ENCODE measurements at places on chromosomes 1 and 21. TPM values are rescaled to one million over a fixed set of nuclear protein-coding genes. Genes with fewer than 3 reads are reported as not detected.

DNA sequence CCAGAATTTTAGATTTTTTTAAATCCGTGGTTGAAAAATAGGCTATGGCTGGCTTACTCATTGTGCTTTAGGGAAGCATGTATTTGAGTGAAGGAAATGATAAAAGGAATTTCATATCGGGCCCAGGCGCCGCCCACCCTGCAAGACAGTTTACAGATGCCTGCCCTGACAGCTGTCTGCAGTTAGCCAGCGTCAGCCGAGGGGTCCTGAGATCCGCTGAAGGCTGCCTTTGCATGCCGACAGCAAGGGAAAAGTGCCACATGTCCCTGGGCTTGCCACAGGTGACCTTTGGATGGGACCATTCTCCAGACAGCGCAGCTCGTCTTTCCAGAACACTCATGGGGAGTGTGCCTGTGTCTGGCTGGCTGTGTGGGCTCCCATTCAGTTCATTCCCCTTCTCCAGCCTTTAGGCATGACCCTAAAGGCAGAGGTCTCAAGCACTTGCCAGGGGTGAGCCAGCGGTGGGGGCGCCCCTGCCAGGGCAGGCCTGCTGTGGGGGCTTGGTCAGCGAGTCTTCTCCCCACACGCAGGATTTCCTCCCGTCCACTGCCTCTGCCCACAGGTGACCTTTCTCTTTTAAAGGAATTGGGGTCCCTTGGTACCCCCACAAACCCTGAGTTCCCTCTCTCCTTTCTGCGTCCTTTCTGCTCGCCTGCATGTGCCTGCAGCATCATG lies 46.1 kb upstream of the TRAPPC10 start:
- H3K4me1 ChIP-seq = peaks cover 7% of the 10 kb centered on the region
- no peaks in the 10 kb centered on the region for H3K27me3 ChIP-seq
- H3K36me3 ChIP-seq = peaks cover 24% of the 10 kb centered on the region
- no peak for DNase-seq
- no peak overlapping the region for H3K4me3 ChIP-seq

GRCh38 chr1:28517649-28517999 lies 11.8 kb downstream of the RCC1 start:
- H3K4me1 ChIP-seq = peaks cover 47% of the 10 kb centered on the region
- H3K27ac ChIP-seq = peak overlapping the region; percentile 92
- no peaks in the 10 kb centered on the region for H3K27me3 ChIP-seq
- DNase-seq = no peak
- peaks cover 27% of the 10 kb centered on the region for H3K36me3 ChIP-seq

- peaks cover 9% of the 10 kb centered on the region for H3K4me1 ChIP-seq
- peaks cover 4% of the 10 kb centered on the region for H3K27me3 ChIP-seq
- no peaks in the 10 kb centered on the region for H3K36me3 ChIP-seq
- no peak overlapping the region for H3K27ac ChIP-seq
- H3K4me3 ChIP-seq = no peak overlapping the region
Observed at GRCh38 chr1:147757015-147757990, 3.1 kb downstream of the GJA5 start.

DNA sequence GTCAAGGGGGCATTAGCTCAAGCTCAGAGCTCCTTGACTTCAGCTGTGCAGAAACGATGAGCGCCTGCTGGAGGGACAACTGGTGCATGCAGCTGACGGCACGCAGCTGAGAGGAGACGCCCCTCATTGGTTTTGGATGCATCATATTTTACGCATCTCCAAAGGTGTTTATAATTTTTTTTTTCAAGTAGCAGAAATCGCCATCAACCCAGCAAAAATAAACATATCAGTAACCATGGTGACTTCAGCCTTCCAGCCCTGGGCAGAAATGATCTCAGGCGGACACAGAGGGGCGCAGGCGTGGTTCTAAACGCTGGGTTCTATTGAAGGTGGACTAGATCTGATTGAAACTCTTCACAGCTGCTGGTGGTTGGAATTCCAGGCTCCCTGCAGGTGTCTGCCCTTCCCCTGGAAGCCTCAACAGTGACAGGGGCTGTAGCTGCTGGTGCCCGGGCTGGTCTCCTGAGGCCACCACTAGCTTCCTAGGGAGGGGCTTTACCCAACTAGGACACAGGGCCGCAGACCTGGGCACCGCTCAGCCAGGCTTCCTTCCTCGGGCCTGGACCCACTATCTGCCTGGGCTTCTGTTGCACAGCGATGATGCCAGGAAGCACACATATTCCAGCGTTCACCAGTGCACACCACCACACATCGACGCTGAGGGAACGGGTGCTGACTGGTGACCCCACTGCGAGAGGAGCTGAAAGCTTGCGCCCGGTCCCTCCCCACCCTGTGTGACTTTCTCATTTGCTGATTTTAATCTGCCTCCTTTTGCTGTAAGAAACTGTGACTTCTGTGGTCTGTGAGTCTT lies 63.7 kb upstream of the ABCG1 start:
- DNase-seq = no peak
- H3K4me1 ChIP-seq = peaks cover 3% of the 10 kb centered on the region
- H3K27ac ChIP-seq = peak overlapping the region; percentile 0
- H3K36me3 ChIP-seq = no peaks in the 10 kb centered on the region
- no peaks in the 10 kb centered on the region for H3K27me3 ChIP-seq
- no peak overlapping the region for H3K4me3 ChIP-seq

GRCh38 chr1:219041818-219042217 lies 131.9 kb upstream of the LYPLAL1 start:
- no peak overlapping the region for H3K4me3 ChIP-seq
- DNase-seq = no peak
- no peaks in the 10 kb centered on the region for H3K27me3 ChIP-seq
- H3K4me1 ChIP-seq = no peaks in the 10 kb centered on the region
- no peaks in the 10 kb centered on the region for H3K36me3 ChIP-seq

DNA sequence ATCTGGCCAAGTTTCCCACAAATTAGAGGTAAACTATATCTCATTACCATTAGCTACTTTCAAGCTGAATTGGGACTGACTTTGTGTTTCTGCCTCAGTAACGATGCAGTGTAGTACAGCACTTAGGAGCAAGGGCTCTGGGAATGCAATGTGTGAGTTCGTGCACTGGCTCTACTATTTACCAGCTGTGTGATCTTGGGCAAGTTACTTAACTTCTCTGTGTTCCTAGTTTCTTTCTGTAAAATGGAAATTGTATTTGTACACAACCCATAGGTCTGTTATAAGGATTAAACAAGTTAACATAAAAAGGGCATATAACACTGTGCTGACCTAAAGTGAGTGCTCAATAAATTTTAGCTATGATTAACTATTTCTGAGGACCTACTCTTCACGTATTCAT lies 65.0 kb upstream of the CSF1 start:
- H3K27ac ChIP-seq = no peak overlapping the region
- no peaks in the 10 kb centered on the region for H3K27me3 ChIP-seq
- no peaks in the 10 kb centered on the region for H3K36me3 ChIP-seq
- no peak for DNase-seq
- no peaks in the 10 kb centered on the region for H3K4me1 ChIP-seq

GRCh38 chr1:170461762-170462384 lies 70.1 kb upstream of the GORAB start:
- no peak overlapping the region for H3K4me3 ChIP-seq
- no peaks in the 10 kb centered on the region for H3K4me1 ChIP-seq
- H3K27me3 ChIP-seq = no peaks in the 10 kb centered on the region
- no peaks in the 10 kb centered on the region for H3K36me3 ChIP-seq
- no peak for DNase-seq

DNA sequence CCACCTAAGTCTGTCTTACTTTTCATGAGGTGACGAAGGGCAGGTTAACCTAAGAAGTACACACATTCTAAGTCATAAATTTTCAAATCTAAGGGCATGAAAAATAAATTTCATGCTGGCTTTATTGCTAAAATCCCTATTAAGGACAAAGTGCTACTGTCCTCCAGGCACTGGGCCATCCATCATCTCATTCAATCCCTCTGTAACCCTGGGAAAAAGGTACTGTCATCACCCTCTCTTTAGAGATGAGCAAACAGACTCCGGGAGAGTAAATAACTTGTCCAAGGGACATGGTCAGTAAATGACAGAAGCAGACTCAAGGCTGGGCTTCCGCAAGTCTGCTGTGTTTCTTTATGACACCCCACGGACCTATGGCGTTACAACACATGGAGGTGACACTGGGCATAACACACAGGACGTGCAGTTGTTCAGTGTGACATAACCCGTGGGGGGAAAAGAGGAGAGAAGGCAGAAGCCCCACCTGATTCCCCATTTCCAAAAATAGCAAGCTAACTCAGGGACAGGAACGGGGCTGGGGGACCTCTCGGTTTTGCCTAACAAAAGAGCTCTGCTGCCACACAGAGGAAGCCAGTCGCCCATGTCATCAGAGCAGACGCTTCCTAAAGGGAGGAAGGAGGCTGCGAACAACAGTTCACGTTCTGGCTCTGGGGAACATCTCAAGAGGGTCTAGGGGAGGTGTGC lies 12.5 kb upstream of the SRM start:
- peaks cover 58% of the 10 kb centered on the region for H3K36me3 ChIP-seq
- no peak overlapping the region for H3K27ac ChIP-seq
- no peak for DNase-seq
- no peaks in the 10 kb centered on the region for H3K27me3 ChIP-seq

- H3K27me3 ChIP-seq = no peaks in the 10 kb centered on the region
- H3K4me1 ChIP-seq = no peaks in the 10 kb centered on the region
- H3K36me3 ChIP-seq = no peaks in the 10 kb centered on the region
- no peak overlapping the region for H3K27ac ChIP-seq
- no peak overlapping the region for H3K4me3 ChIP-seq
Observed at GRCh38 chr1:74375376-74375775, 137.0 kb downstream of the LRRC53 start.

GRCh38 chr1:88104886-88105285 lies 579.2 kb upstream of the PKN2 start:
- no peaks in the 10 kb centered on the region for H3K4me1 ChIP-seq
- H3K36me3 ChIP-seq = no peaks in the 10 kb centered on the region
- H3K4me3 ChIP-seq = no peak overlapping the region

- H3K4me3 ChIP-seq = no peak overlapping the region
- no peaks in the 10 kb centered on the region for H3K36me3 ChIP-seq
- H3K27ac ChIP-seq = no peak overlapping the region
- DNase-seq = no peak
- peaks cover 58% of the 10 kb centered on the region for H3K27me3 ChIP-seq
Observed at GRCh38 chr1:200890027-200890426, 4.7 kb upstream of the INAVA start.

- H3K36me3 ChIP-seq = no peaks in the 10 kb centered on the region
- H3K27ac ChIP-seq = no peak overlapping the region
- DNase-seq = no peak
- peaks cover 21% of the 10 kb centered on the region for H3K4me1 ChIP-seq
- H3K27me3 ChIP-seq = peaks cover 18% of the 10 kb centered on the region
Observed at GRCh38 chr21:34609933-34610549, 4.9 kb downstream of the RCAN1 start.

DNA sequence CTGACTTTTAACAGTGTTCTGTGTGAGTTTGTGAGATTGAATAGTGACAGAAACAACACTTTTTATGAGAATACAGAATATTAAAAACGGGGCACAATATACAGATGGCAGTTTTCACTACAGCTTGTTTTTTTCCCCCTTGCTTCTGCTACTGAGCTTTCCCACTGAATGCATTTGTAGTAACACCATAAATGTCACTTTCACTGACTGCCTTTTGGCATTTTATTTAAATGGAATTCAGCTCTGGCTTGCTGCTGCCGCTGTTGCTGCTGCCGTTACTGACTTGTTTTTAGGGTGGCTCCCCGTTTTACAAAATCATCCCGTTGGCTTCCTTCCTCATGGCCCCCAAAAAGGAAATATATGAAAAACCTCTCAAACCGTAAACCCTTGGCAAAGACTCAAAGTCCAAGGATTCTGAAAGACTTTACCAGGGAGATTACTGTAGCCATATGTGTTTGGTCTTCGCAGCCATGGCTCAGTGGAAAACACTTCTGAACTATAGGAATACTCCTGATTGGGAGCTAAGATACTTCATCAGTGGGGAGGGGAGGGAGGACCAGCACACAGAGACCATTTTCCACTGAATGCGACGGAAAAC lies 151.0 kb downstream of the NUF2 start:
- H3K27me3 ChIP-seq = no peaks in the 10 kb centered on the region
- H3K4me1 ChIP-seq = no peaks in the 10 kb centered on the region
- DNase-seq = no peak

GRCh38 chr1:21337928-21338572 lies 47.8 kb upstream of the ECE1 start:
- peaks cover 22% of the 10 kb centered on the region for H3K36me3 ChIP-seq
- no peak for DNase-seq
- H3K27me3 ChIP-seq = no peaks in the 10 kb centered on the region
- H3K27ac ChIP-seq = peak overlapping the region; percentile 68
- peaks cover 97% of the 10 kb centered on the region for H3K4me1 ChIP-seq
- no peak overlapping the region for H3K4me3 ChIP-seq

GRCh38 chr21:39673736-39674135 lies 61.0 kb downstream of the B3GALT5 start:
- no peak for DNase-seq
- H3K4me1 ChIP-seq = no peaks in the 10 kb centered on the region
- H3K36me3 ChIP-seq = no peaks in the 10 kb centered on the region
- H3K27ac ChIP-seq = no peak overlapping the region
- H3K27me3 ChIP-seq = no peaks in the 10 kb centered on the region
- no peak overlapping the region for H3K4me3 ChIP-seq

- DNase-seq = no peak
- H3K36me3 ChIP-seq = no peaks in the 10 kb centered on the region
- no peaks in the 10 kb centered on the region for H3K4me1 ChIP-seq
- no peak overlapping the region for H3K4me3 ChIP-seq
- no peak overlapping the region for H3K27ac ChIP-seq
- H3K27me3 ChIP-seq = peaks cover 24% of the 10 kb centered on the region
Observed at GRCh38 chr1:183262628-183263200, 76.7 kb downstream of the LAMC2 start.

- H3K4me1 ChIP-seq = peaks cover 24% of the 10 kb centered on the region
- no peak for DNase-seq
- no peak overlapping the region for H3K4me3 ChIP-seq
- peaks cover 8% of the 10 kb centered on the region for H3K27me3 ChIP-seq
- no peak overlapping the region for H3K27ac ChIP-seq
- peaks cover 10% of the 10 kb centered on the region for H3K36me3 ChIP-seq
Observed at GRCh38 chr1:248828845-248829244, 3.1 kb upstream of the SH3BP5L start.

- H3K27ac ChIP-seq = peak overlapping the region; percentile 41
- peaks cover 18% of the 10 kb centered on the region for H3K4me1 ChIP-seq
- no peak overlapping the region for H3K4me3 ChIP-seq
- peaks cover 7% of the 10 kb centered on the region for H3K36me3 ChIP-seq
Observed at GRCh38 chr1:2312515-2313301, 78.6 kb downstream of the MORN1 start.

UCK2 gene
- 22.4 TPM for total RNA-seq

C1orf185 gene
- total RNA-seq = not detected

TMEM81 gene
- total RNA-seq = 2.9 TPM

GUCA2A gene
- total RNA-seq = not detected

CLDN14 gene
- total RNA-seq = not detected

DNM3 gene
- 2.1 TPM for total RNA-seq

LDLRAD1 gene
- total RNA-seq = not detected

GSTM3 gene
- total RNA-seq = 6.3 TPM

Measured in activated CD4-positive, alpha-beta T cell treated with anti-CD3 and anti-CD28 coated beads, Interleukin-2, amount 10 ng/mL, durations not matched to agents 7 days and 5 days (primary cell).